ENCODE measurements at places on chromosomes 16 and 17.

DNA sequence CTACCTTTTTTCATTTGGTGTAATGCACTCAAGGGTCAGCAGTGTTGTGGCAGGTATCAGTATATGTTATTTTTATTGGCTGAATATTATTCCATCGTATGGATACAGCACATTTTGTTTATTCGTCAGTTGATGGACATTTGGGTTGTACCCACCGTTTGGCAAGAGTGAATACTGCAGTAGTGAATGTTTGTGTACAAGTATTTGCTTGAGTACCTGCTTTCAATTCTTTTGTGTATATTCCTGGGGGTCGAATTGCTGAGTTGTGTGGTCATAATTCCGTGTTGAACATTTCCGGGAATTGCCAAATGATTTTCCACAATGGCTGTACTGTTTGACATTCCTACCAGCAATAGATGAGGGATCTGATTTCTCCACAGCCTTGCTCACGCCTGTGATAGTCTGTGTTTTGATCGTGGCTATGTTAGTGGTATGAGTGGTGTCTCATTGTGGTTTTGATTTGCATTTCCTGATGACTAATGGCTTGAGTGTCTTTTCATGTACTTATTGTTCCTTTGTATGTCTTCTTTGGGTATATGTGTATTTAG lies 108.4 kb downstream of the OR1D5 start:
- DNase-seq, result no peak

DNA sequence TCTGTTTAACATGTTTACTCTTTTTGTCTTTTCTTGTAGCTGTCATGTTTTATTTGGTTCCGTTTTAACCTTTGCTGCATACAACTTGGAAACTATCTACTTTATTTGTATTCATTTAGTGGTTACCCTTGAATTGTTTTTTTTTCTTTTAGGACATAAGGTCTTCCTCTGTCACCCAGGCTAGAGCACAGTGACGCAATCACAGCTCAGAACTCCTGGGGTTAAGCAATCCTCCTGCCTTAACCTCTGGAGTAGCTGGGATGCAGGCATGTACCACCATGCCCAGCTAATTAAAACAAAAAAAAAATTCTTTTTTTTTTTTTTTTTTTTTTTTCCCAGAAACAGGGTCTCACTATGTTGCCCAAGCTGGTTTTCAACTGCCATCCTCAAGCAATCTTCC lies 29.8 kb upstream of the USP43 start:
- DNase-seq, result no peak

GRCh38 chr16:84633622-84634021 lies 14.7 kb upstream of the KLHL36 start:
- DNase-seq, result no peak

GRCh38 chr17:38926293-38927070 lies 1.1 kb downstream of the LASP1NB start:
- no peak for DNase-seq

DNA sequence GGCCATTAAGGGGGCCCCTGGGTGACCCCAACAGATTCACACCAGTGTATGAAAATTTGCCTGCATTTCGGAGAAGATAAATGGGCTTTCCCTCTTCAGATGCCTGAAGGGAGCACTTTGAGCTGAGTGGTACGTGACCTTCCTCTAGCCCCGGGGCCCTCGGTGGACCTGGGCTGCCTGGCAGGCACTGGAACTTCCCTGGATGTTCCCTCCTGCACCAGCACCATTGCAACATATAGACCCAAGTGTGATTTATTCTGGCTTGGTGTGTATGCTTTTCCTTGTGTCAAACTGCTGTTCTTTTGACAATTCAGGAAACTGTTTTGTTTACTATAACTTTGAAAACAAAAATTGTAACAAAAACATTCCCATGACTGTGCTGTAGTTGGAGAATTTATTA lies 93.8 kb downstream of the TNFRSF13B start:
- no peak for DNase-seq

DNA sequence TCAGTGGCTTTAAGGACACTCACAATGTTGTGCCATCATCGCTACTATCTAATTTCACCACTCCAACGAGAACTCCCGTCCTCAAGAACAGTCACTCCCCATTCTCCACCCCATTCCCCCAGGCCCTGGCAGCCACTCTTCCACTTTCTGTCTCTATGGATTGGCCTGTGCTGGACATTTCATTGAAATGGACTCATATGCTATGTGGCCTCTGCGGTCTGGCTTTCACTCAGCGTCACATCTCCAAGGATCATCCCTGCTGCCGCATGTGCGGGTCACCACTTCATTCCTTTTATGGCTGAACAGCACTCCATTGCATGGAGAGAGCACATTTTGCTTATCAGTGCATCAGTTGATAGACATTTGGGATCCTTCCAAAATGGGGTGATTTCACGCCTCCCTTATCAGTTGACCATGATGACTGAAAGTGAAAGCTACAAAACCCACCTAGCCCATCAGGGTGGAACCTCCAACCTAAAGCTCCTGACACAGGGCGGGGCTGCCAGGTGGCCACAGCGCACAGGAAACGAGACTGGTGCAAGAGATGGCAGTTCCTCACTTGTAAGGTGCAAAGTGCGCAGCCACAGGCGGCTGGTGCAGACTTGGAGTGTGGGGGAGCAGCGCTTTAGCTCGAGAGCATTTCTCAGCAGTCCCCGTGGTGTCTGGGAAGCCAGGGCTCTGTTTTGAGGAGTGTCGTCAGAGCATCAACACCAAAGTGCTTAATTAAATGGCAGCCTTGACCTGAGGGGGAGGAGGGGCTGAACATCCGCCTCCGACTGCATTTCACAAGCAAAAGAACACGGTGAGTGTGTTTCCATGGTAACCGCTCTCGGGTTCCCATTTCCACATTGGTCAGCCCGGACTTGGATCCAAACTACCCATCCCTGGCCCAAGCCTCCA lies 23.8 kb downstream of the COTL1 start:
- no peak for DNase-seq

DNA sequence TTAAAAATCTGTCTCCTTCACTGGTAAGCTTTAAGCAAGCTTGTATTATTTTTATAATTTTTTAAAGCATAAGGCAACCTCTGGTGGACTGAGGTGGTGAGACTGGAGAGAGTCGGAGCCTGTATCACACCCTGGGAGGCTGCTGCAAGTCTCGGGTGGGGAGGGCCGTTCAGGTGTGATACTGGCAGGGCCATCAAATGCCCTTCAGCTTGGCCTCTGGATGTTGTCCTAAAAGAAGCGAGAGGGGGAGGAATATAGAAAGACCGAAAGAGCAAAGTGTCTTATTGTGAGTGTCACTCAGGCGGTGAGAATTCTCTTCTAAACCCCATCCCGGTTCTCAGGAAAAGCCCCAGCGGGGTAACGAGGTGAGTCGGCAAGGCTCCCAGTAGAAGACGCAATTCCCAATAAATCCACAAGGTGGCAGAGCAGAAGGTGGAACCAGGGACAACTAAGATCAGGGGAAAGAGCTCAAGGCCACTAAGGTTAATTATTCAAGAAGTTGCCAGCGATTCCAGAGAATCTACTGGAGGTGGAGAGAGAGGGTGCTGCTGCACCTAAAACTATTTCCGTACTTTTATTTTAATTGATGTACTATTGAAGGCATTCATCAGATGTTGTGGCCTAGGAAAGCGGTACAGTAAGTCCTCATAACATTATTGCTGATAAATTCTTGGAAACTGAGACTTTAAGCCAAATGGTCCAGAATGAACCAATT lies 14.1 kb downstream of the C17orf67 start:
- DNase-seq, result peak; percentile 28

- DNase-seq, result no peak
Observed at GRCh38 chr16:57190136-57190535, 4.0 kb downstream of the RSPRY1 start.

DNA sequence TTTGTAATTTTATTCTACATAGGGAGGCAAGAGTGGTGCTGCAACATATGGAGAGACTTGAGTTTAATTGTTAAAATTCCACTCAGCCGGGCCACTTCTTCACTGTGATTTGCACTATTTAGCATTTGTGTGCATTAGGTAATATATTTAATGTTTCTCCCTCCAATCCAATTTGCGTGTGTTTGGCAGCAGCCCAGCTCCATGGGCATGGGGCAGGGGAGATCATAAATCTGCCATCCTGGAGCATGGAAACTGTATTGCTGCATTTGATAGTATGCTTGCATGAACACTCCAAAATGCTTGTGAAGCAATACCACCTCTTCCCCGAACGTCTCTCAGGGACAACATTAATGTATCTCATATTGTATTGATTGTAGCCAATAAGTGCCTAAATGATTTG lies 339.1 kb upstream of the RBFOX1 start:
- no peak for DNase-seq

- no peak for DNase-seq
Observed at GRCh38 chr16:473046-474043, 47.9 kb downstream of the RAB11FIP3 start.

DNA sequence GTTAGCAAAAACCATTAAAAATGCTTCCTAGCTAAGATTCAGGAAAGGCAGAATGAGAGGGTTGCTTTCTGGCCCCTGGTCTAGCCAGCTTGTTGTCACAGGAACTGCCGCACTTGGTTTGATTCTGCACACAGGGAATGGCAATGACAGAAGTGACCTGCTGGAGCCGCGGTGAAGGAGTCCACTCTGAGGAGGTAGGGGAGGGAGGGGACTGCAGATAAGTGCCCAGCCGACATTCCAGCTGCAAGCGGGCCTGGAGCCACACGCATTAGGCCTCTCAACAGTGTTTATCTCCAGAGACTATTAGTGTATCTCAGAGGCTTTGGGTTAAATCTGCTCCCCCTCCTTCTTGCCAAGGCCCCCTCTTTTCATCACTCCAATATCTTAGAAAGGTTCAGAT lies 38.6 kb downstream of the CDRT15 start:
- DNase-seq, result no peak

GRCh38 chr17:65785109-65785508 lies 223.7 kb upstream of the AXIN2 start:
- DNase-seq, result no peak

DNA sequence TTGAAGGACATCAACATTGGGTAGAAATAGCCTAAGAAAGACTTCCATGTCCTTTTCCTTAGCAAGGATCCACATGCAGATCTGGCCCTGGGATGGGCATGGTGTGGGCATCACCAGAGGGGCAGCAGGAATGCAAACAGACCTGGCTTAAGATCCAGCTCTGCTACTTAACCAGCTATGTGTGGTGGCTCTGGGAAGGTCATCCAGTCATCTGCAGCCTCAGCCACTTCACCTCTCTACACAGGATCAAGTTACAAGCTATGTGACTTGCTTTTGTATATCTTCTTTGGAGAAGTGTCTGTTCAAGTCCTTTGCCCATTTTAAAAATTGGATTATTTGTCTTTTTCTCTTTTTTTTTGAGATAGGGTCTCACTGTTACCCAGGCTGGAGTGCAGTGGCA lies 13.5 kb upstream of the ADORA2B start:
- no peak for DNase-seq

- DNase-seq, result no peak
Observed at GRCh38 chr17:41494524-41494923, 4.8 kb upstream of the KRT36 start.

- DNase-seq, result no peak
Observed at GRCh38 chr17:73713136-73713535, 68.9 kb upstream of the SDK2 start.

DNA sequence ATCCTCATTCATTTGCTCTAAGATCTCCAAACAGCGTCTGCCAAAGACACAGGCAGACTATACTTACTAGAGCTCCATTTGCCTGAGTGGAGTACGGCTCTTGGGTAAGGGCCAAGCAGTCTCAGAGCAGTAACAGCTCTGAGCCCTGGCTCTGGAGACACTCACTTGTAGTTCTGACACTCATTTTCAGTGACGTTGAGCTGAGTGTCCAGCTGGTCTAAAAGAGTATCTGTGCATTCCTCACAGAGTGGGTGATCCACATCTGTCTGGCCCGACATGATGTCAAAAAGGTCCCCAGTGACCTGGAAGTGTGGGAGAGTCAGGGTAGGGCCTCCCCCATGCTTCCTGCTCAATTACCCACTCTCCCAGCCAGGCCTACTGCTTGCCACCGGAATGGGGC lies 5.7 kb downstream of the BECN1 start:
- no peak for DNase-seq

DNA sequence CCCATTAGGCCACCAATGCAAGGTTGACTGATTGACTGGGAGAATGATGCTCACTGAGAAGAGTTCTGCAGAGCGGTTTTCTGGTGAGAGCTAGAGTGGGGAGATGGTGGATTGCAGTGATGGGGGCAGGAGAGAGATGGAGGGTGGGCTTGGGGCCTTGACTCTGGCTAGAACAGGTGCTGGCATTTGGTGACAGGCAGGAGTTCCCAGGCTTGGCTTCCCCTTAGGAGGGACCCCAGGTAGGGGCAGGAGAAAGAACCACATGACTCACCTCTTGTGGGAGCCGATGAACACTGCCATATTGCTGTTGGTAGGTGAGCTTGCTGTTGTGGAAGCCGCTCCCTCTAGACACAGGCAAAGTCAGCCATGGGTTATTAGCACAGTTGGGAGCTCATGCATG lies 8.0 kb downstream of the CD300LB start:
- no peak for DNase-seq

- DNase-seq, result no peak
Observed at GRCh38 chr17:63792055-63792729, 18.2 kb downstream of the DDX42 start.

DNA sequence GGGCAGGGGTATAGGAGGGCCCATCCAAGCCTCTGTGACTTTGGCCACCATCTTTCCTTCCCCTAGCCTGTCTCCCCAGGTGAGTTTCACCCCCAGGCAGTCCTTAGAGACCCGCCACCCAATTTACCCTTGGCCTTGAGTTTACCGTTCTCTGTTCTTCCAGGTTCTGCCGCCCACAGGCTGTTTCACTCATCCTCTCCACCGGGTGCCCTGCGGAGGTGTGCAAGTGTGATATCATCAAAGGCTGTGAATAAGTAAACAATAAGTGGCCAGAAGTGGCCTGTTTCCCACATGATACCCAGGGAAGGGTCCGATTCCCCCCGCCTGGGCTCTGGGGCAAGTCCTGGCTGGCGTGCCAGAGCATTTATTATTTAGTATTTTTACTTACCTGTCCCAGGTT lies 15.1 kb upstream of the TLCD3B start:
- DNase-seq, result no peak

DNA sequence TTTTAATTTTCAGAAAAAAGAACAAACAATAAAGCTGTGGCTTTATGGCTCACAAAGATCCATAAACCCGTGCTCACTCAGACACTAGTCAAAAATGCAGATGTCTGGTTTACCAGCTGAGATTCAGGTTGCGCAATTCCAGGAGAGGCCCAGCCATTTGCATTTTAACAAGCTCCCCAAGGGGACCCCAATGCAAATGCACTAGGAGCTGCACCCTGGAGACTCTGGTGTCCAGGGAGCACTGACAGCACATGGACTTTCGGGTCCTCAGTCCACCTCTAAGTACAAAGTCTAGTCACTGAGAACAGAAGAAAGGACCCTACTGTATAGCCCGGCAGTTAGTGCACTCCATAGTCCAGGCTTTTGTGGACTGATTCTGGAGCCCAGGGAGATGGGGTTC lies 326.3 kb downstream of the MAF start:
- no peak for DNase-seq

All from NCI-H1436 treated with DMSO at 0.1 percent for 48 hours (cell line).